ENCODE measurements at places on chromosomes 1 and 21. TPM values are rescaled to one million over a fixed set of nuclear protein-coding genes. Genes with fewer than 3 reads are reported as not detected.

- DNase-seq: no peak
These were observed 95.9 kb downstream of the LRIG2 start for GRCh38 chr1:113168946-113169345.

DNA sequence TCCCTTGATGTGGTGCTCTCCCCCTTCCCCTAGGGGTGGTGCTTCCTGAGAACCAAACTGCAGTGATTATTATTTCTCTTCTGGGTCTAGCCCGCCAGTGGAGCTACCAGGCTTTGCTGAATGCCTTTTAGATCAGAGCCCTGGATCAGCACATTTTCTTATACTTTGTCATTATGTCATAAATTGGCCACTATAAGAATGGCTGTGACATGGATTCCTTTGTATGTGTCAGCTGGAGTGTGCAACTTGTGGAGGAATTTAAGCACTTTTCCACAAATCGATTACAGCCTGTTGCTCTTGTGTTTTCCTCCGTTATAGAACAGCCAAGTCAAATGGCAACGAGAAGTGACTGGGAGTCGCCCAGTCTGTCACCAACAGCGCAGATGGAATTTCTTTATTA, 273.3 kb downstream of the DUSP10 start:
- DNase-seq: no peak

DNA sequence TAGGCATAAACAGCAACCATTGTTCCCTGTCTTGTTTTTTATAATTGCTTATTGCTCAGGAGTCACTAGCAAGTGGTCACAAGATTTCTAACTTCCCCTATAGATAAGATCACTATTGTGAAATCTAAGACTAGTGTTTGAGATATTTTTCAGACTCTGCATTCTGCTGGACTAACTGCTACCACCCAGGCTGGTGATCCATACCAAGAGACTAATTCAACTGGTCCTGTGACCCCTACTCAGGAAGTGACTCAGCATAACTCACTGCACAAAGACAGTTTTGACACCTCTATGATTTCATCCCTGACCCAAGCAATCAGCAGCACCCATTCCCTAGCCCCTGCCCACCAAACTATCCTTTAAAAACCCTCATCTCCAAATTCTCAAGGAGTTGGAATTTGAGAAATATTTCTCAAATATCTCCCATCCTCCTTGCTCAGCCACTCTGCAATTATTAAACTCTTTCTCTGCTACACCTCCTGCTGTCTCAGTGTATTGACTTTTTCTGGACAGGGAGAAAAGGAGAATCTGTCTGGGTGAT, 52.7 kb downstream of the TRIM33 start:
- DNase-seq: no peak

- no peak for DNase-seq
These were observed 470 bp downstream of the TNR start for GRCh38 chr1:175742790-175743459.

- DNase-seq: no peak
These were observed 48.6 kb downstream of the WDR4 start for GRCh38 chr21:42830456-42831455.

DNA sequence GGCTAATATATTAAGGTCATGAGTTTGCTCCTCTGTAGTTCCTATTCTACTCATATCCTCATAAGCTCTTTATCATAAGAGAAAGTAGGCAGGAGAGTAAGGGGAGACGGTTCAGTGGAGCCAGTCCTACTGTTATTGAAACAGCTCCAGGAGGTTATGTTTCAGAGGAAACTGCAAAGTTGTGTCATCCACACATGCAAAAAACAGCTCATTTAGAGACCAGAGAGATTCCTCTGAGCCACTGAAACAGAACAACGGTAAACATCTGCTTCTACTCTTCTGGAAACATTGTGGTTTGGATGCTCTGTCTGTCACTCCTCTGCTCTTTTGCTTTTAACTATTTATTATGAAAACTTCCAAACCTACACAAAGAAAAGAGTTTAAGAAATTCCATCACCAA, 66.3 kb upstream of the PPP2R5A start:
- DNase-seq: no peak

GRCh38 chr1:229672246-229672645, 46.2 kb downstream of the URB2 start:
- DNase-seq: no peak

DNA sequence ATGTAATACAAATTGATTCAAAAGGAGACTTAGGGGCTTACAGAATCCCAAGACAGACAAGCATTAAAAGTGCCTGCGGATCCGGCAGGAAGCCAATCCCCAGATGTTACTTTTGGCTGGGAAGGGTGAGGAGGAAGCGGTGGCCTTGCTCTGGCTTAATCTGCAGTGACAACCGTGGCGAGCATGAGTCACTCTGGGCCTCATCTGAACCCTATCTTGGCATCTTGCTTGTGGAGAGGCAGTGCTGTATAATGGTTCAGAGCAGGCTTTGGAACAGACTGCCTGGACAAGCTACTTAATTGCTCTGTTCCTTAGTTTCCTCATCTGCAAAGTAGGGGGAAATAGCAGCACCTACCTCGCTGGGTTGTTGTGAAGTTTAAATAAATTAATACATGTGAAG, 74.1 kb downstream of the XCL2 start:
- no peak for DNase-seq

DNA sequence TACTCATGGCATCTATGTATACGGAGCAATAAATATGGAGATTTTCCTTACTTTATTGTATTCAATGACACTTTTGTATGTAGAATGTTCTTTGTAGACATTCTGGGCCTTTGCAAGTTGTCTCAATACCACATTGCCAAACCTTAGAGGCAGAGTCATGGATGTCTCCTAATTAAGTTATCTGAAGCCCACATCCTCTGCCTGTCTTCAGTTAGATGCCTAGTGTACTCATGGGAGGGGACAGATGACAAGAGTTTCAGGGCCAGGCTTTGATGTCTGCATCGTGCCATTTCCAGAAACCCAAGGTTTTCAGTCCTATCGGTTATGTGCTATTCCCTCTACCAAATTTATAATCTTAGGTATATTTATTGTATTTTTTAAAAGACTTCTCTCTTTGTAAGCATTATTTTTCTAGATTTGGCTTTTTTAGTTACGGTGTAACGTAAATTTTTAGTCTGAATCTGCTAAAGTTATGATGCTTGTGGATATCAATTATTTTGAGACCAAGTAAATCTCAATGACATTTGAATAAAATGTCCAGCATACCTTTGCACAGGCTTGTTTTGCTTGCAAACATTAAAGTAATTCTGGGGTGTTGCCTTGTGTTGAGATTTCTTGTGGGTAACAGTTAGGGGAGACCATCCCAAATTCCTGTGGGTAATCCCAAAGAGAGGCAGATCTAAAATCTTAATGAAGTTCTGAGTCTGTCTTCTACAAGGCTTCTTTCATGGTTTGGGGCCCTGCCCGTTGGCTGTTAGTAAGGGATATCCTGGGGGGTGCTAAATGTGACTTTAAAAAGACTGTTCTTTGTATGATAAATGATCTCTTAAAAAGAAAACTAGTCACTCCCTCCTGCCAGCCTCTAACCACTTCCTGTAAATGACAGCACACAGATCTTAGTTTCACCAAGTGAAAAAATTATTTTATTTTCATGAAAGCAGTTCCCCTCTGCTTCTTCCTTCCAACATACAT, 8.0 kb upstream of the MACF1 start:
- DNase-seq: peak; percentile 56

DNA sequence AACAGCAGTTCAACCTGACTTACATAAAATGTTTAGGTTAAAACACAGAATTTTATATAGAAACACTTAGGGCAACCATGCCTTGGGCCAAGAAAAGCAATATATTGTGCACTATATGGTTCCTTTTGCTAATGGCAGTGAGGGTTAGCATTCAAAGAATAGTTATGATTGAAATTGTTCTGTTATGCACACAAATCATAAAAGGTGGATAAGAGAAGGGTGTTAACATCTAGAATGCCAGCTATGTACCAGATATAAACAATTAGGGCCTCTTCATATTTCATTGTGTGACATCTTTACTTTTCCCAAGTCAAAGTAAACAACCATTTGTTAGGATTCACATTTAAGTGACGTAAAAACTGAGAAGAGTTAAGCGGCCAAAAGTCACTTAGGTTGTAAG, 308.0 kb upstream of the B3GALT2 start:
- no peak for DNase-seq

GRCh38 chr1:54318246-54318814, 87.9 kb downstream of the SSBP3 start:
- DNase-seq: no peak

GRCh38 chr1:62908168-62908695, 124.3 kb downstream of the ATG4C start:
- no peak for DNase-seq

GRCh38 chr1:230047114-230047865, 19.7 kb upstream of the GALNT2 start:
- no peak for DNase-seq

- DNase-seq: no peak
These were observed 26.2 kb downstream of the TRIM67 start for GRCh38 chr1:231188072-231188471.

GRCh38 chr1:76928522-76928921, 61.2 kb downstream of the ST6GALNAC5 start:
- no peak for DNase-seq

GRCh38 chr1:178575611-178576361, 62.9 kb downstream of the TEX35 start:
- DNase-seq: no peak

DNA sequence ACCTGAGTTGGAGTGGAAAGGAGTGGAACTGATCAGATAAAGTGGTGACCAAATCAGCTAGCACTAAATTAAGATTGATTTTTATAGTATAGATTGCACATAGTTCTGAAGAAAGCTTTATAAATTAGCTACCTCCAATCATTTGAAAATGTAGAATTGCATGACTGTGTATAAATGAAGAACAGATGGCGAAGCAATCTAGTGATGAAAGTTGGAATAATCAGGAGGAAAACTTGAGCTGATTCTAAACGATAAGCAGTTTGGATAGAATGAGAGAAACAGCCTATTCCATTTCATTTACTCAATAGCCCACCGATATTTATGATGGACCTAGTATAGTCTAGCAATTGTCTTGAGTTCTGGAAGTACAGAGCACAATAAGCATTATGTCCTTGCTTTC, 661.5 kb downstream of the PLA2G4A start:
- no peak for DNase-seq

- DNase-seq: no peak
These were observed 11.1 kb upstream of the SLC30A1 start for GRCh38 chr1:211589782-211590721.

GRCh38 chr1:224735159-224735558, 119.0 kb downstream of the CNIH3 start:
- no peak for DNase-seq

DNA sequence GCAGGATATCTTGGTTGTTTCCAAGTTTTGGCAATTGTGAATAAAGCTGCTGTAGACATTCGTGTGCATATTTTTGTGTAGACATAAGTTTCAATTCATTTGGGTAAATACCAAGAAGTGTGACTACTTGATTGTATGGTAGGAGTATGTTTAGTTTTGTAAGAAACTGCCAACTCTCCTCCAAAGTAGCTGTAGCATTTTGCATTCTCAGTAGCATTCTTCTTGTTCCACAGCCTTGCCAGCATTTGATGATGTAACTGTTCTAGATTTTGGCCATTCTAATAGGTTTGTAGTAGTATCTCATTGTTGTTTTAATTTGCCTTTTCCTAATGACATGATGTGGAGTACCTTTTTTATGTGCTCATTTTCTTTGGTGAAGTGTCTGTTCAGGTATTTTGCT, 38.6 kb upstream of the PLA2G4A start:
- no peak for DNase-seq

CD5L gene
- not detected for total RNA-seq

AMY1B gene
- total RNA-seq: not detected

SPEN gene
- total RNA-seq: 81.1 TPM

ANGPTL7 gene
- not detected for total RNA-seq

AHCYL1 gene
- total RNA-seq: 40.2 TPM

Data from T-cell (primary cell).